NCI-H1694 (cell line): ENCODE measurements at places on chromosomes 5 and 9.

- DNase-seq: no peak
Observed at GRCh38 chr5:155556700-155557099, 543.1 kb downstream of the KIF4B start.

DNA sequence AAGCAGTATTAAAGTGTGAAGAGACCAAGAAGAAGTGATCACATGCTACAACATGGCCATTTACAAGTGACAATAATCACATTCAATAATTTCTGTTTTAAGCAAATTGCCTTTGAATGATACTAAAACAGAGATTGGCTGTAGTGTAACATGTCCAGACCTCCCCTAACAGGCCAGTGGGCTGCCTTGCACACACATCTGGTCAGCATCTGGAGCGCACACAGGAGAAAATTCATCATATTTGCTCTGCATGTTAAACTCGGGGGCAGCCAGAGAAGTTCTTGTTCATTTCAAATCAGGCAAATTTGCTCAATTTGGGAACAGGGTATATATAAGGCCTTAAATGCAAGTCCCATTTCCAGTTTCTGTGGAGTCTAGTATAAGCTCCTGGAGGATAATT, 111.1 kb upstream of the FBXL7 start:
- no peak for DNase-seq

DNA sequence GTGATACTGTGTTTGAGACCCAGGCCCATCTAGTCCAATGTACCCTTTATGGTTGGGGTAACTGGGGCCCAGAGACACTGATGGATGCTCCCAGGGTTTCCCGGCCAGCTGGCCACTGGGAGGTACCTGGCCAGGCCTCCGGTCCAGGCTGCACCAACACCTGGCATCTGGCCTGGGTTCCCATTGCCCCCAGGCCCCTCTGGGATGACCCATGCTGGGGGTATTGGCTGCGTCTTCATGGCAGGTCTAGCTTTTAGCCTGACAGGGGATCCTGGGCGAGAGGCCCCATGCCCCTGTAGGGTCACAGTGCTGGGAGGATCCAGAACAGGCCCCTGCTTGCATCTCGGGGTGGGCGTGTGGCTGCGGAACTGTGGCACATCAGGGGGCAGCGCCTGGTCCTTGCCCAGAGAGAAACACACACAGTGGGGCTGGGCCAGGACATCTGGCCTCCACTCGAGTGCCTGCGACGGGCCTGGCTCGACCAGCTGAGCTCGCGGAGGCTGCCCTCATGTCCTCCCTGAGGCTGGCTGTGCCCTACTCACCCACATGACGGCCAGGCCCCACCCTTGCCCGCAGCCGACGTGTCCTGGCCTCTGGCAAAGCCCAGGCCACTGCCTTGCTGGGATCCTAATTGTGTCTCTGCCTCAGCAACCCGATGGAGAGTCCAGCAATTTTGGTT, 21.5 kb upstream of the COL5A1 start:
- no peak for DNase-seq

- no peak for DNase-seq
Observed at GRCh38 chr9:75161116-75161857, 73.0 kb downstream of the OSTF1 start.

- DNase-seq: no peak
Observed at GRCh38 chr9:124347968-124348358, 67.3 kb downstream of the PSMB7 start.
